ENCODE measurements at places on chromosomes 3 and 15.

DNA sequence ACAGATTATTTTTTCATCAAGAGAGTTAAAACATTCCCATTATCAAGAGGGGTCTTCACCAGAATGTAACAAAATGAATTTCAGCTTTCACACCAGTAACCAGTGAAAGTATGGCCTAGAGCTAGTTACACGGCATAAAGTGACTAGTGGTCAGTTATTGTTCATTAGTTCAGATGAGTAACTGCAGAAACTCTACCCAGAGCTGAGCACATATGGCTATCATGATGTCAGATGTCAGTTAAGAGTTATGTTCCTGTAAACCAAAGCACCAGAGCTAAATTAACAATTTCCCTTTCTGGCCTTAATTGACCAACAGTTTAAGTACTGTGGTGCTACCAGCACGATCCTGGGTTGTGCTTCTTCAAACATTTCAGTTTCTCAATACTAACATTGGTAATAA lies 6.6 kb upstream of the MRPS25 start:
- DNase-seq: no peak

DNA sequence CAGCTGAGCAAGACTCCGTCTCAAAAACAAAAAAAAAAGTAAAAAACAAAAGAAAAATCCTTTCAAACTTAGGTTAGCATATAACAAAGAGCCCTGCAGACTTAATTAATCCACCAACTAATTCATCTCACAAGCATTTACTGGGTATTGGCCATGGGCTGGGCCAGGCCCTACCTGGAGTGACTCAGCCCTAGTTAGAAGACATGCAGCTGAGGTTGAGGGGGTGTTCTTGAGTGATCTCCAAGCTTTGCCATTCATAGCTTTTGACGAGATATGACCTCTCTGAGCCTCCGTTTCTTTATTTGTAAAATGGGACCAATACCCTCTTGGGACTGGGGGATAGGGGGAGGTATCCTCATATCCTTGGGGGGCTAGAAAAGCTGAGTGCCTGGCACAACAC lies 7.8 kb downstream of the FBXL22 start:
- DNase-seq: no peak

DNA sequence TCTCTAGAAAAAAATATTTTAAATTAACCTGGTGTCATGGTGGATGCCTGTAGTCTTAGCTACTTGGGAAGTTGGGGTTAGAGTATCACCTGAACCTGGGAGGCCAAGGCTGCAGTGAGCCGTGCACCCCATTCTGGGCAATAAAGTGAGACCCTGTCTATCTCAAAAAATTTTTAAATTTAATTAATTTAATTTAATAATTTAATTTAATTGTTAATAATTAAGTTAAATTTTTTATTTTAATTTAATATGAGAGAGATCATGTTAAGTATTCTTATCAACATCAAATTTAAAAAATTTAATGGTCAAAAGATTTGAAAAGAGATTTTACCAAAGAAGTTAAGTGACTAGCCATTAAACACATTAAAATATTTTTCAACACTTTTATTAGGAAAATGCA lies 40.8 kb upstream of the FOXB1 start:
- DNase-seq: no peak

DNA sequence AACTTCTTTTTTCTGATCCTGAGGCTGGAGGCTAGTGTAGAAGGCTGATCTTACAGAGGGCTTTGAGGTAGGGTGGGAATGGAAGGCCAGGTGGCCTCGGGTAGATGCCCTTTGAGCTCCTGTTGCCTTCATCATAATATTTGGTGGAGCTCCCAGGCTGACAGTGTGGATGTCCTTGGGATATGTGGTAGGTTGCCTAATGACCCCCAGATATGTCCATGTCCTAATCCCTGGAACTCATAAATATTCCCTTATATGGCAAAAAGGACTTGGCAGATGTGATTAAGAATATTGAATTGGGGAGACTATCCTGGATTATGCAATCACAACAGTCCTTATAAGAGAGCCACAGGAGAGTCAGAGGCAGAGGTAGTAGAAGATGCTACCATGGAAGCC lies 5.5 kb downstream of the ADAMTSL3 start:
- no peak for DNase-seq

DNA sequence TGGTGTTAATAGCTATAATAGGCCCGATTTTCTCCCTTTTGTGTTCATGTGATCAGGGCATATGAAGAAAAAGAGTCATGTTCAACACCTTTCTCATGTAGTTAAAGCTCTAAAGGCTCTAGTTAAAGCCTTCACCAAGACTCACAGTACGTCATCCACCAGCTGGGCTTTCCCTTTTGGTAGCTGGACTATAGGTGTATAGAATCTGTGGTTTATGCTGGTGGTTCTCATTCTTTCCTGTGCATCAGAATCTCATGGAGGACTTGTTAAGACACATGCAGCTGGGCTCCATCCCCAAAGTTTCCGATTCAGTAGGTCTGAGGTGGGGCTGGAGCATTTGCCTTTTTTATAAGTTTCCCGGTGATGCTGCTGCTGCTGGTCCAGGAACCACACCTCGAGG lies 31.0 kb downstream of the CFAP91 start:
- DNase-seq: no peak

- DNase-seq: no peak
Observed at GRCh38 chr3:189780546-189781270, 149.5 kb downstream of the TP63 start.

DNA sequence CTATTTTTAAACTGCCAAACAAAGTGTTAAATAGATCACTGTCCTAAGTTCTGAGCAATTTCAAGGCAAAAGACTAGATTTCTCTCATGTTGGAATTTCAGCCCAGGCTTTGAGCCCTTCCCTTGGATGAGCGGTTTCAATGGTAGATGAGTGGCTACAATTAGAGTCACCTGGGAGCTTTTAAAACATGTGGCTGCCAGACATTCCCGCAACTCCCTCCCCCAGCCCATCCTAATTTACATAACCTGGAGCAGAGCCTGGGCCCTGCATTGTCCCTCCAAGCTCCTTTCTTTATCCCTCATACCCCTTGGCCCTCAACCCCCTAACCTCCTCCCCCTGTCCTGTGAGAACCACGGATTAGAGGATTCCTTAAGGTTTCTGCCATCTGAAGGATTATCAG lies 357.5 kb upstream of the UMPS start:
- no peak for DNase-seq

GRCh38 chr15:87901926-87902690 lies 354.4 kb downstream of the NTRK3 start:
- no peak for DNase-seq

DNA sequence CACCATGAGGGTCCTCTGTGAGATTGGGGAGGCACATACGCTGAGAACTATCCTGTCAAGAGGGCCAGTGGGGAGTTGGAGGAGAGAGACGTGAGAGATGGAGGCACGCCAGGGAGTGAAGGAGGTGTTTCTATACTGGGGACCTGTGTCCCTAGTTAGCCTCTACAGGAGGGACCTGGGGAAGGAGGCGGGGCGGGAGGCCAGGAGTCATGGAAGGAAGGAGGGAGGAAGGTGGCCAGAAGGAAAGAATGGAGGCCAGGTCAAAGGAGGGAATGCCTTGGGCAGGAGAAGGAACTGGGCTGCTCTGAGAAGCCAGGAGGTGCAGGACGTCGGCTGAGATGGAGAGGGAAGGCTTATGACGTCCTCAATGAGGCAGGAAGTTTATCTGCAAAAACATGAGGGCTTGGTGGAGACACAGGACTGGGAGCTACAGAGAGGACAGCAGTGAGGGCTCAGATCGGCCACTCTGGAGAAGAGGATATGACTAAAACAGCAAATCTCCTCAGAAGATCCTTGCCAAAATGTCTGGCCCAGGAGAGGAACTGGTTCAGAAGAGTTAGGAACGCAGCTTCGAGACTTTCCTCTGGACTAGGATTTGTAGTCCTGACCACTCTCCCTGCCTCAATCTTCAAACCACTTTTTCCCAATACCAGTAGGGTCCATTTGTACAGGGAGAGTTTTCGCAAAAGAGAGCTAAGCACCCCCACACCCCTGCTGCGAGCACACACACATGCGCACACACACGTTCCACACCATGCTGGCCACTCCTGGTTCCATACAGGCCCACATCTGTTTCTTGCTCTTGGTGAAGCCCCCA lies 59.9 kb downstream of the ADCY5 start:
- DNase-seq: no peak

GRCh38 chr3:157104521-157104920 lies 55.4 kb downstream of the CCNL1 start:
- DNase-seq: no peak

DNA sequence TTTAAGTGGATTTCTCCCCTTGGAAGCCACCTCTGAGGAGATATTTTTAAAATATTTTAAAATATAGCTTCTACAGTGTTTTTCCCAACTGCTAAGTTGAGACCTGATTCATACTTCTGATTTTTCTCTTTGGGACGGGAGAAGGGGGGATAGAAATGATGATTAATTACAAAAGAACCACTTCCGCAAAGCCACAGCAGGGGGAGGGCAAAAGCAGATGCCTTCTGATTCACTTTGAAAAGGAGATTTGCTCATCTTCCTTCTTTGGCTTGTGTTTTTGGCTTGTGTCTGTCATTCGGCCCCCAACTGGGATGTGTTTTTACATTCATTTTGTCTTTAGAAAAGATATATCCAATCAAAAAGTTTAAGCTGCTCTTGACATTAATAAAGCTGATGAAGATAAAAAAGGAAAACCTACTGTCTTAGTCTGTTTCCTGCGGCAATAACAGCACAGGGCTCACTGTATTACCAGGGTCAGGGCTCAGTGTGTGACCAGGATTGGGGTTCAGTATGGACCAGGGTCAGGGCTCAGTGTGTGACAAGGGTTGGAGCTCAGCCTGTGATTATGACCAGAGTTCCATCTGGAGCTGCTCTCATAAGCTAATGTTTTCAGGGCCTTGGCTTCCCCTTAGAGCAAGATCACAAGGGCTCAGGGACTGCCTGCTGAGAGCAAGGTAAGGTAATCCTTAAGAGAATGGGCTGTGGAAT lies 223.2 kb downstream of the MTHFS start:
- no peak for DNase-seq

GRCh38 chr3:7315037-7315436 lies 454.1 kb downstream of the GRM7 start:
- no peak for DNase-seq

DNA sequence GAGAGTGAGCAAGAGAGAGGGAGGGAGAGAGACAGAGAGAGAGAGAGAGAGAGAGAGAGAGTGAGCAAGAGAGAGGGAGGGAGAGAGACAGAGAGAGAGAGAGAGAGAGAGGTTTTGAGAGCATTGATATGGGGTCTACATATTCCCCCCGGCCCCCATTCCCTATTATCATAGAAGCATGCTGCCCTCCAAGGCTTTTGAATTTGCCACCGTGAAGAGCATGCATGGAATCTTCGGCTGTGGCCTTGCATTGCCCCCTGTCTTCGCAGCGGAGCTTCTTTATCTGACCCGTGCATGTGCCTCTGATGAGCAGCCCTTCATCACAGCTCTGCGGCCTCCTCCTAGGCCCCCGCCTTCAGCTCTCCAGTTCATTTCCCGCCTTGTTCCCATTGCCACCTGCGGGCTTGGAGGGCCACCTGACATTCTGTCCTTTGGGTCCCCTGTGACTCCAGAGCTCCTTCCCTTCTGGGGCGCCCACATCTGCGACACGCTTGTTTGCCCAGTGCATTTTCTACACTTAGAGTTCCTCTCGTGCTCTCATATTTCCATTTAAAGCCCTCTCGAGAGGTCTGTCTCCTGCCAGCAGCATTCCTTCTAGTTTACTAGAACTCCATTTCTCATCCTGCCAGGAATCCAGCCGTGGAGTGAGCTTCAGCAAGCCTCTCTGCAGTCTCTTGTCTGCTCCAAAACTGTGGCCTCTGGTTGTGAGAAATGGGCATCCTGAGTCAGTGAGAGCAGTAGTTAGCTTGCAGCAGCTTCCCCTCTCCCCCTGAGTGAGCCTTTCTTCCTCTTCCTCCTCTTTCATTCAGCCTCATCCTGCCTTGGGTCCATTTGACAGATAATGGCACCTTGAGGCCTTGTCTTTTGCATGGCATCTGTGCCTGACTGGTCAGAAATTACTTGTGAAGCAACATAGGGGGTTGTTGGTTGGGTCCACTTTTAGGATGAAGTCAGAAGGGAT lies 25.3 kb downstream of the LPP start:
- no peak for DNase-seq

- no peak for DNase-seq
Observed at GRCh38 chr3:51722362-51722761, 15.5 kb downstream of the GRM2 start.
